Activated CD4-positive, alpha-beta T cell treated with anti-CD3 and anti-CD28 coated beads, Interleukin-2, Interleukin-4, amounts not matched to agents 100 ng/mL and 50 ng/mL, durations not matched to agents 16 hours and 8 hours (primary cell): ENCODE measurements at places on chromosomes 12 and 14.

DNA sequence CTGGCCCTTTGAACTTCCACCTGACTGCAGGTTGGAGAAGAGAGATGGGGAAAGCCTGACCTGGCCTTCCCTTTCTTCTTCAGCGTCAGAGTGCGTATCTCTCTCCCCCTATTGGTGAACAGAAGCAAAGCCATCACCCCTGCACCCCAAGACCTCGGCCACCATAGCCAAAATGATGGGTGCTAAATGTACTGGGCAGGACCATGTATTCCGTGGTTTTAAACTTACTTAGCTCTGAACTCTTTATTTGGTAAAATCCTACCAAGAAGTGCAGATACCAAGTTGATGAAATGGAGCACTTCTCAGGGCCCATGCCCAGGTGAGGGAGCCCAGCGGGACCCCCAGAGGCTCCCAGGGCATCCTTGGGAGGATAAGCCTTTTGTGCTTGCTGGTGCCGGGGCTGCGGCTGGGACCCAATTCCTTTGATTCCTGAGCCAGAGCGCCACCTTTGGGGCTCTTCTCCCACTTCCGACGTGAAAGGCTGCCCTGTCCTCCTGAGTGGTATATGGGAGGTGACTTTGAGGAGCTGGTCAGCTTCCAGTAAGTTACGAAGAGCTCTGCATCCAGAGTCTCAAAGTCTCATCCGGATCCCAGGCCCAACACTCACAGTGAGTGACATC is 9.4 kb downstream of the CCND2 start:
- no peak for DNase-seq

DNA sequence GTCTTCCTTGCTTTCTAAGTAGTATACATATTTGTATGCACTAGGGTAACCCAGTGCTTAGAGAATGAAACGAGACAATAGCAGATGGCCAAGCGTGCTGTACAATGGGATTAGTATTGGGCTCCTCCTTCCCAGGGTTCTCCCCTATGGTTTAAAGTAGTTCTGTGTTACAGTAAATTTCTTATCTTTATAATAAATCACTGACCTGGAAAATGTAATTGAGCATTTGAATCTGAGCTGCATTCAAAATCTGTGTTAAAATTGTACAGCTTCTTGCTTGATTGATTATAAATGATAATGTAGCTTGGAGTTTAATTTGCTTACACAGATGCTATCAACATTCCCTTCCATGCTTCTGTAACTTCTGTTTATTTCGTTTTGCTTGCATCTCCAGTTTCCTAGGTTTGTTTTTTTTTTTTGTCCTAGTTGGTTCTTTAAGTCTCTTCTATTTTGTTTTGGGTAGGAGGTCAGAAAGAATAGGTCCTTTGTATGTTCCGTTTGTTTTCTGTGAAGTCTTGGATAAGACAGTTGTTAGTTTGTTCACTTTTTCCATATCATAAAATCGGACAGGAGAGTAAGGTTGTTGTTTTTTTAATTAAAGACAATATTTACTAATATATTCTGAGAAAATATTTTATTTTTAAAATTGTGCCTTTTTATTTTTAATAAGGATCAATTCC is 171.2 kb downstream of the ERC1 start:
- no peak for DNase-seq

DNA sequence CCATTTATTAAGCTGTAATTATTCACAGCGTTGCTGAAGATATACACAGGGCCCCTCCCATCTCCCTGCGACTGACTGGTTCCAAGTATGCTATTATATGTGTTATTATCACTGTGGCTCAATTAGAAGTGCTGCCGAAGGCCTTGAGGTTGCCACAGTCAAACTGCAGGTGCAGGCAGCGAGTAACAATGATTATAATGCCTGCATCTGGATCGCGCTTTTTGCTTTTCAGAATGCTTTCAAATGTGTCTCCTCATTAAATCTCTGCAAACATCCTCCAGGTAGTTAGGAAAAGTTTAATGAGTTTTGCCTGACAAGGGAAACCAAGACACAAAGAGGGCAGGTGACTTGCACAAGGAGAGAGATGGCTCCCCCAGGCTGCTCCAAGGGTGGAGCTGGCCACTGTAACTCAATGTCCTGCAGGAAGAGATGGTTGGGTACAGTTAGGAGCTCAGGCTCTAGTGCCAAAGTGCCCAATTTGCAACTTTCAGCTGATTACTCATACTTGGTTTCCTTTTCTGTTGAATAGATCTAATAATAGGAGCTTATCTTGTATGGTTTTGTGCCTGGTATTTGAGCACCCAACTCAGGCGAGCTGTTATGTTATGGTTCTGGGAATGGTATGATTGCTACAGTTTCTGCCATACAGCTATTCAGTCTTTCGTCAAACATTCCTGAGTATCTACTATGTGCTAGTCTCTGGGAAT is 1.7 kb upstream of the SYNE3 start:
- peak; percentile 50 for DNase-seq

- no peak for DNase-seq
These were observed 7.2 kb upstream of the MYL6B start for GRCh38 chr12:56145217-56145616.

GRCh38 chr14:90381999-90382451 is 14.8 kb upstream of the CALM1 start:
- DNase-seq: peak; percentile 11

DNA sequence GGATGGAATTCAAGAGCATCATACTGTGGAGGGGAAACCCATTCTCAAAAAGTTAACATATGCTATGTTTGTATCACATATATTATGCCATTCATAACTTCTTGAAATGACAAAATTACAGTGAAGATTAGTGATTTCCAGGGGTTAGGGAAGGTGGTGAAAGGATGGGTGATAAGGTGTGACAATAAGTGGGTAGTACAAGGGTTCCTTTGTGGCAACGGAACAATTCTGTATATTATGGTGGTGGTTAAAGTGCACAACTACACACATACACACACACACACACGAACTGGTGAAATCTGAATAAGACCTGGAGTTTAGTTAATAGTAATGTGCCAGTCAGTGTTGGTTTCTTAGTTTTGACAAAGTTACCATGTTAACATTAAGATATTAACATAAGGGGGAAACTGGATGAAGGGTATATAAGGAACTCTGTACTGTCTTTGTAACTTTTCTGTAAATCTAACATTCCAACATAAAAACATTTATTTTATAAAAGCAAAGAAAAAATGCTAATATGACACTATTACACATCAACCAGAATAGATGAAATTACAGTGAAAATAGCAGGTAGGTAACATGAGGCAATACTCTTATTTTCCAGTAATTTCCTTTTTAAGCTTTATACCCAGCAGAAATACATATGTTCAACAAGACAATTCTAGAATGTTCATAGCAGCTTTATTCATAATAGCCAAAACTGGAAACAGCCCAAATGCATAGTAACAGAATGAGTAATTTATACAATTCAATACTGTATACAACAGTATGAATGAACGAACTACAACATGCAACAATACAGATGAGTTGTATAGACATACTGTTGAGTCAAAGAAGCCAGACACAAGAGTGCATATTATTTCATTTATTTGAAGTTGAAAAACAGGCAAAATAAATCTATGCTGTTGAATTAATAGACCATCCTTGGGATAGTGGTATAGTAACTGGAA is 44.0 kb upstream of the OR5AU1 start:
- DNase-seq: no peak

GRCh38 chr12:111453071-111453989 is 47.6 kb downstream of the SH2B3 start:
- no peak for DNase-seq

- DNase-seq: peak; percentile 89
These were observed 58.5 kb downstream of the WNK1 start for GRCh38 chr12:810671-811415.

GRCh38 chr14:39015360-39015961 is 87.6 kb downstream of the SEC23A start:
- peak; percentile 24 for DNase-seq

DNA sequence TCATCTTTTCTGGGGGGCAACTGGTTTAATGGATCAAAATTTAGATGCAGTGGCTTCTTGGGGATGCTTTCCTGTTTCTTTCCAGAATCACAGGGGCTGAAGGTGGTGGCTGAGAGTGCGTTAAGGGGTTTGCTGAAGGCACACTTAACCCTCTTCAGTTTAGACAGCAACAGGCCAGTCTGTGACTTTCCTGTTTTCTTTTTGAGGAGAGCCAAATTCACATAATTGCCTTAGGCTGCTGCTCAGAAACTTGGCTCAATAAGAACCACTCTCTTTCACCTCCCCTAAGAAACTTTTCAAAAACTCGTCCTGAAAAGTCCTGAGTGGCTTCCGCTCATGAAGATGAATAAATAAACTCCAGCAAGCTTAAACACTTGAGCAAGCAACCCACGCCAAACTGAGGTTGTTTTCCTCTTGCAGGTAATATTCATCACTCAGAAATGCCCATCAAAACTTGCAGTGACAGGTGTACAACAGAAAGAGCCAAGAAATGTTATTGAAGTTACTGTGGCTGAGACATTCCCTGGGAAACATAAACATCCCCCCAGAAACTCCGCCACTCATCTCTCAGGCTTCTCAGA is 510.4 kb downstream of the TMEM132D start:
- DNase-seq: no peak

DNA sequence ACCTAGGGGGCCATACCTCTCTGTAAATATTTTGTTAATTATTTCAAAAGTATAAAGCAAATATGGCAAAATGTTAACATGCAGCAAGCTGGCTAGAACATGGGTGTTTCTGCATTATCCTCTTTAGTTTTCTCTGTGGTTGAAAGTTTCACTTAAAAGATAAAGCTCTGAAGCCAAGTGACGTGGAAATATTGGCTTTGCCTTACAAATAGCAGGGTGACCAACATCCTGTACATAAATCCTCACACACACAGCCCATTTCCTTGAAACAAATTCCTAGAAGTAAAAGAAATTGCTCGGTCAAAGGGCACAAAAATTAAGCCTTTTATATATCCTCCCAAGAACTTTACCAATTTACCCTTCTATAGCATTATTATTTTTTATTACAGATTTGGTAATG is 10.6 kb upstream of the VWF start:
- no peak for DNase-seq

DNA sequence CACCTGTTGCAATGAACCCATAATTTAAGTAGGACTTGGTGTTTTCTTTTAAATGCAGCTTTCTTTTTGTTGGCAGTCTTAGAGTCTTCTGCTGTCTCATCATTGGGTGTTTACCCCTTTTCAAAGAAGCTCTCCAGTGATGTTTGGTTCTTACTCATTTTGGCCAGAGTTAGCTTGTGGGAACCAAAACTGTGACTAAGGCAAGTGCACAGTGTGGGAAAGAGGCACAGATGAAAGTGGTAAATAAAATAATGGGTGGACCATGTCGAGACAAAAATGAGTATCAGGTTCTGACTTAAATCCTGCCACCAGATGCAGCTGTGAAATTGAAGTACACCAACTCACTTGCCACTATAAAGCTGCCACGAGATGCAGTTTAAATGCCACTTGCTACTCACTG is 615.4 kb upstream of the MIS18BP1 start:
- no peak for DNase-seq

- DNase-seq: no peak
These were observed 74.5 kb downstream of the TMCC3 start for GRCh38 chr12:94575645-94576403.

GRCh38 chr12:110537605-110538409 is 35.7 kb downstream of the RAD9B start:
- DNase-seq: no peak

DNA sequence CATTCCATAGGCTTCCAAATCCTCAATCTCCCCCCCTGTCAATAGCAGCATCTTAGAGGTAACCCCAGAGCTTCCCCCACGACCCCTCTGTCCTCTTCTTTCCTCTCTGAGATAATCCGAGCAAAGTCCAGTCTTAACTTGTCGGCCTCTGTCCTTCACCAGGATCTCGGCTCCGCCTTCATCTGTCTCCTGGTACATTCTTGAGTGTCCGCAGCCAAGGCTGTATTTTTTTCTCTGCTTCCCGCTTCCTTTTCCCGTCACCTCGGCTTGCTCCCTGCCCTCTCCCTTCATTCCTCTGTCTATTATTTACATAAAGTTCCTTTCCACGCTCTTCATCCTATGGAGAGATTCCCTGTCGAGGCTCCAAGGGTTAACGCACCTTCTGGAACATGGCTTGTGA is 153.9 kb upstream of the GSC start:
- DNase-seq: no peak

- DNase-seq: no peak
These were observed 334.1 kb downstream of the ALG10 start for GRCh38 chr12:34356233-34356987.

- no peak for DNase-seq
These were observed 34.3 kb upstream of the METAP2 start for GRCh38 chr12:95439461-95440230.

GRCh38 chr12:6873094-6874014 is at the start of gene SPSB2:
TSS of gene SPSB2 (minus strand) at chr12:6873303. CDS start at chr12:6872901, 402 bp downstream.
- DNase-seq: peak; percentile 98

- DNase-seq: no peak
These were observed 143.2 kb downstream of the ZFP36L1 start for GRCh38 chr14:68649476-68650189.

DNA sequence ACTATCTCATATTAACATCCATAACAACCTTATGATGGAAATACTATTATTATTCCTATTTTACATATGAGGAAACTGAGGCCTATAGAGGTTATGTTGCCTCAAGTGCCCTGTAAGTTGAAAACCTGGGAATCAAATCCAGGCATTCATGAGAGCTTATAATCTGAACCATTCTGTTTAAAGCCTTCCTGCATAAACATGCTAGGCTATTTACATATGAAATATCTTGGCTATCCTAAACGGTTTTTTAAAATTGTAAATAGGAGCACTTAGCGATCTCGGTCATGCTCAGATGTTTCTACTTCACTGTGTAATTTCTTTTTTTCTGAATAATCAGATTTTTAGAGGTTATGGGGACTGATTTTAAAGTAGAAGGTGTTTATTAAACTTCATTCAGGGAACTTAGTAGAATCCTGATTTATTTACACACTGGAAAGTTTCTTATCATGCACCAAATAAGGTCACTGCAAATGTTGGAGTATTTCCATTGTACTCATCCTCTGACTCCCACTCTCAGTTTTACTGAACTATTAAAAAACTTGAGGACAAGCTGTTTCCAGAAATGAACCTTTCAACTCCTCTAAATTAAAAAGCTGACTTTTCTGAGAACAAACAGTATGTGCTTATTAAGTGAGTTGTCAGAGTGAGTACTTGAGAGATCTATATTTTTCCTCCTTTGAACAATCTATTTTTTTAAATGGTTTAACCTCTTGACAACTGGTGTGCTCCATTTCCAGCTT is 141.7 kb downstream of the PIK3C2G start:
- DNase-seq: no peak

DNA sequence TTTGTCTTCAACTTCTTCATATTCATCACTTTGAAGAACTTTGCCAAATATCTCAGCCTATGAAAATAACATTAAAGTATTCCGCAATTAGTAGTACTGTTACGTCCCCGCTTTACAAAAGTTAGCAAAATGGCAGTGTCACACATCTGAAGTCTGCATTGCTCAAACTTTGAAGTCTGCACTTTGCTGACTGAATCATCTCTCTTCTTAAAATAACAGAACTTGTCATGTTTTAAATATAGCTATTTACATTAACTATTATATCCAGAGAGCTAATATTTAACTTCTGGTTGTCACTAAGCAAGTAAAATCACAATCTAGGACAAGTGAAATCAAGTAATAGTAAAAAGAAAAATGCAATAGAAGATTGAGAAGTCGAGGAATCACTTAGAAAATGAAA is 34.5 kb downstream of the IPO8 start:
- DNase-seq: no peak

- DNase-seq: no peak
These were observed 49.1 kb downstream of the R3HDM2 start for GRCh38 chr12:57381693-57382220.
